ENCODE measurements at places on chromosomes 3 and 15. TPM values are rescaled to one million over a fixed set of nuclear protein-coding genes. Genes with fewer than 3 reads are reported as not detected.

Gene FAM107A
- 0.18 TPM for total RNA-seq

Gene GABRR3
- total RNA-seq = not detected

Gene IL20RB
- 2.9 TPM for total RNA-seq

Gene SLC27A2
- total RNA-seq = 0.51 TPM

- DNase-seq = no peak
Observed at GRCh38 chr3:57717205-57717868, 24.5 kb upstream of the DENND6A start.

DNA sequence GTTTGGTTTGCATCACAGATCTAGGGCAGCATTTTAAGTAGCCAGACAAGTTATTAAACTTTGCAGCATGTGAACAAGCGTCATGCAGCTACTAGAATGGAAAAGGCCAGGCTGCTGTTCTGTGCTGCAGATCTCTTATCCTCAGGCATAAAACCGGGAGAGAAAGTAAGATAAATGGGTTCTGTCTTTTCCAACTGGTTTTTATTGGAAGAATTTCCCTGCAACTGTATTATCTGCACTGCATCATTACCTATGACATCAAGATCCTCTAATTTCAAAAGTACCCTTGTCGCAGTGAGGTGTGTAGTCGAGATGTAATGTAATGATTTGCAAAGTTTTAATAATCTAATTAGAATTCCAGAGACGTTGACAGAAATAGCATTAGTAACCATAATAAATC lies 240.3 kb downstream of the FEZF2 start:
- DNase-seq = no peak

DNA sequence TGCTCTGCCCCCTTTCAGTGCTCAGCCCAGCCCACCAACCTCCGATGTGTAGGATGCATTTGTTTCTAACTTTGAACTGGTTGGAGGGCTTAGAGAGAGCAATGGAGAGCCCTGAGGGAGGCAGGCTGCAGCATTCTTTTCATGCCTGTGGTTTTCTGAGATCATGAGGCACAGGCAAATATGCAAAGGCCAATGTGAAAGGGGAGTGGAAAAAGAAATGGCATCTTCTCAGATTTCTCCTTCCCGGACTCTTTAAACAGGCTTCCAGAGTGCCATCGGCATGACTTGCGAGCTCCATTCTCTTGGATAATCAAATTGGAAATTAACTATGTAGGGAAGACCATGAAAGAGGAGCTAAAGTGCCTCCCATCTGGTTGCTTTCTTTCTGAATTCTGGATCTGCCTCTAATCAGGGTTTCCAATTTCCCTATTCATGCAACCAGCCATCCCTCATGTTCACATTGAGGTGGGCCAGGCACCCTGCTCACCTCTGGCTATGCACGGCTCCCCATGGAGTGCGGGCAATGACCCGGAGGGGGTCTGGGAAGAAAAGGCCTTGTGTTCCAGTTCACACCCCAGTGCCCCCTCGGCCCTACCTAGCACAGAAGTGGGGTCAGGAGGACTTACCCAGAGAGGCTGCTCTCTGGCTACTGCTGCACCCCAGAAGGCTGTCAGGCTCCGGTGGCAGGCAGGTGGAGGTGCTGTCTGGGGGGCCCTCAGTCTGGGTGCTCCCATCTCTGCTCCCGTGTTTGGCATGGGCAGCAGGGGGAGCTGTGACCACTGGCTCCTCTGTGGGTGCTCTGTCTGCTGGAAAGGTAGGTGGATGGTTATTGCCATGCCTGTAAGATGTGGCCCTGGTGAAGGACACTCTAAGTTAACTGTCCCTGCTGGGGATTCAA lies 16.1 kb downstream of the AMOTL2 start:
- DNase-seq = no peak

- no peak for DNase-seq
Observed at GRCh38 chr3:59566481-59566975, 516.7 kb upstream of the CFAP20DC start.

- no peak for DNase-seq
Observed at GRCh38 chr3:154792828-154793227, 287.3 kb upstream of the MME start.

GRCh38 chr15:94234300-94234699 lies 2.9 kb downstream of the MCTP2 start:
- no peak for DNase-seq

Data from endothelial cell (in vitro differentiated cells).